Cardiac fibroblast (primary cell): ENCODE measurements at places on chromosomes 1 and 21.

- DNase-seq, result no peak
These were observed 15.5 kb downstream of the NTPCR start for GRCh38 chr1:232965912-232966217.

DNA sequence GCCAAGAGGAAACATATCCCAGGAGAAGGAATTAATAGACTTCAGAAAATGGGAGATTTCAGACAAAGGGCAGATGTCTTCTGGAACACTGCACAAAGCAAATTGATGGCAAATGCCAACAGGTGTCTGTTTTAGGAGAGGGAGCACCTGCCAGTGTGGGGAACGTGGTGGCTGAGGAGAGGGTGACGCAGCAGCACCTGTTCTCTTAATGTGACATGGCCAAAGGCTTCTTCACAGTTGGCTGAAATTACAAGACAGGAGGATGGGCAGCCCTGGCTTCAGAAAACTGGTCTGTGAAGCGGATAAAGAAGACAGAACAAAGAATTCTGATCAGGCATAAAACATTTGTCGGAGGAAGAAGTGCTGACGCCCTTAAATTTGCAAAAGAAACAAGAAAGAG is 178.7 kb upstream of the RUNX1 start:
- DNase-seq, result no peak

GRCh38 chr1:10789047-10789791 is 7.2 kb downstream of the CASZ1 start:
- DNase-seq, result no peak

GRCh38 chr21:38148046-38148445 is 108.7 kb upstream of the KCNJ15 start:
- DNase-seq, result no peak

DNA sequence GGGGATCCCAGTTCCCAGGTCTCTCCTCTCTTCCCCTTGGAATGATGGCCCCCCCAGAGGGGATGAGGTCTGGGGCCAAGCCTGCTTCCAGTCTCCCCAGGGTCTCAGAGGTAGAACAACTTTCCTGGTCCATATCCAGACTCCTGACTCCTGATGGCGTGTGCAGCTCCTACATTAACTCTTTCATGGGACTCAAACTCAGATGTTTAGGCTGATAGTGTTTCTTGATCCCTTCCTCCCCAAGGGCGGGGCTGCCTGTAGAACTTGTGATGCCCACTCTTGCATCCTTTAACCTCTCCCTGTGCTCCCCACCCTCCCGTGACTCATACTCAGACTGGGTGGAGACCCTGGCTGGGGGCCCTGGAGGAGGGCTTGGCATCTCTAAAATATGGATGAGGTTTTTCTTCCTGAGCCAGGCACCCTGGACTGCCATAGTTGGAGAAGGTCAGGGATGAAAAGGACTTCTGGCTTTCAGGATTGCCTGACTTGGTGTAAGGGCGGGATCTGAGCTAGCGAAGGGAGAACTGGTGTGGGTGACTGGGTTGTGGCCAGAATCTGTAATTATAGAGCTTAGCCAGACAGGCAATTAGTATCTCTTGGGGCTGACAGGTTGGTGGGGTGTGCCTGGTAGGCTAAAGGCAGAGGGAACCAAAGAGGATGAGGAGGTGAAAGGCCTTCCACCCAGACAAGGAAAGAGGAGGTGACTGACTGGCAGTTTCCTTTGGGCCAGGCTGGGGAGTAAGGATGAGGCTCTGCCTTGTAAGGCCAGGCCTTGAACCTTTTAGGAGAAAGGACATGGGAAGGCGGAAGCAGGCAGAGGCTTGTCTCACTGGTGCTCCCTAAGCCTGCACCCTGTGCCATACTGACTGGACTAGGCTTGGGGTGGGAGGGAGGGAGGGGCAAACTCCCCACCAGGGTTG is 1.5 kb downstream of the ATP8B2 start:
- peak; percentile 86 for DNase-seq

DNA sequence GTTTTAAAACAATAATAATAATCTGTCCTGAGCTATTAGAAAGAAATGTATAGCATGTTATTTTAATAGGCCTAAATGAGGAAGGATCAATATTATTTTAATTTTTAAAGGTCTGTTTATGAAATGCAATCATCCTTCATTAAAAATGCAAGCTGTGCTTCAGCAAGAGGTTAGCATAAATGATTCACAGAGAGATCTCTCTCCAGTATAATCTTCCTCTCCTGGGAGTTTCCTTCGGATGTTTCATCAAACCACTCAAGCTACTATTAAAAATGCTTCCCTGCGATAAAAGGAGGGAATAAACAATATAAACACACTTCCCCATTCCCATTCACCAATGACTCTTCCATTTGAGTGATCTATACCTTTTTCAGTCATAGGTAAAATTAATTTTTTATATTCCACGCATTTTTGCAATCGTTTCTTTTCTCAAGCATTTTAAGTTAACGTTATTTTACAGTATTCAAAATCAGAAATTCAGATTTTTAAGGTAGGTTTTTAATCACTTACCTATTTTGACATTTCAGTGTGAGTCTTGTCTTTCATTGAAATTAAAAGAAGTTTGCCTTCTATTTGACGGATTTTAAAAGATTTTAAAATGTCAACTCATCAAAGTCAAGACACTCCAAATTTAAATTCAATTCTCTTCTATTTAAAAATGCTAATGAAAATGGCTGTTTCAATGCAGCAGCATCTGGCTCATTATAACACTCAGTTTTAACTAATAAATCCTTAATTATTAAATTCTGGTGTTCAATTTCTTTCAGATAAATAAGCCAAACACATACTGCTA is 64.3 kb downstream of the RERE start:
- DNase-seq, result no peak

- peak; percentile 68 for DNase-seq
These were observed 39.7 kb downstream of the UBE2U start for GRCh38 chr1:64242895-64243756.

- DNase-seq, result no peak
These were observed 13.0 kb downstream of the IL20 start for GRCh38 chr1:206878456-206878855.

DNA sequence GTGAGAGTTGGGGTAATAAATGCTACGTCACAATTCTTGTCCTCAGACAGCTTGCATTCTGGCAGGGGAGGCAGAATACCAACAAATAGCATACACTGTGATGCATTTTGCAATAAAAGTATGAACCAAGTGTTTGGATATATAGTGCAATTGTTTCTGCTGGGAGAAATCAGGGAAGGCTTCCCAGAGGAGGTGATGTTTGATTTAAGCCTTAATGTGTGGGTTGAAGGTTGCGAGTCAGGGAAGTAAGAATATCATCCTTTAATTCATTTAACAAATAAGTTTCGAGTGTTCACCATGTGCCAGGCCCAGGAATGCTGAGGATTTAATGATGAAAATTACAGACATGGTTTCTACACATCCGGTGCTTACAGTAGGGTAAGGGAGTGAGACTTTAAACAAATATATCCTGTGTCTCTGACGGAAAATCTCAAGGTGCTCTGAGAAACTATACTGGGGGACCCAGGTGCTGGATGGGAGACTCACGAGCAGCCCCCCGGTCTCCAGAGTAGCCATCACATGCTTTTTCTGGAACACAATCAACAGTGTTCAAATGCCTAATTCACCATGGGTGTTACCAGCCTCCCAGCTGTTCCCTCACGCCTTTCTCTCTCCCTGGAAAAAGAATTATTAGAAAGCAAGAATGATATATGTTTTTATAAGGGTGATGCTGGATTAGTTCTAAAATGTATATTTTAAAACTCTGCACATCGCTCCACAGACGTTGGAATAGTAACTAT is 31.7 kb downstream of the RASSF5 start:
- no peak for DNase-seq
